ENCODE measurements at places on chromosomes 2 and 18.

- DNase-seq: no peak
Measured at GRCh38 chr2:229492034-229492433, 220.9 kb upstream of the PID1 start.

- DNase-seq: peak; percentile 28
Measured at GRCh38 chr2:239763433-239764097, 261.6 kb downstream of the NDUFA10 start.

DNA sequence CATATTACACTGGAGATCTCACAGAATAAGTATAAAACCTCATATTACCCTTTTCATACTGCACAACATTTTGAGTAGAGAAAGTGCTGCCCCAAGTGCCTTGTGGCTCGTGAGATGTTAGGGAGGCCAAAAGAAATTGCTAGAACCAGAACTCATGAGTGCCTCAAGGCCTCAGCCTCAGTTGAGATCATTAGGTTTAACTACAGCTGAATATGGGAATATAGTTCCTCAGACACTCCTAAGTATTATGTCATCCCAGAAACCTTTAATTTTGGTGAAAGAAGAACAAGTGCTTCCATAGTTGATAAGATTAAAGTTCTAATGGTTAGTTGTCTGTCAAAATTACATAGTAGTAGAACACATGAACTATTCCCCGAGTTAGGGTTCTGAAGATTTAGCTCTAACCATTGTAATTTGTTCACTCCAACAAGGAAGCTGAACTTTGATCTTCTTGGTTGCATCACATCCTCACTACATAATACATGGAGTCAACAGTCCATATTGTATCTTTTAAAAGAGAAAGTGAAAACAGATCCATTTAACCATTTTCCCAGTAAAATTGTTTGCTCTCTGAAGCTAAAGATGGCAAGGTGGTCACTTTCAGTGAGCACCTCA lies 9.6 kb upstream of the AQP4 start:
- DNase-seq: no peak

DNA sequence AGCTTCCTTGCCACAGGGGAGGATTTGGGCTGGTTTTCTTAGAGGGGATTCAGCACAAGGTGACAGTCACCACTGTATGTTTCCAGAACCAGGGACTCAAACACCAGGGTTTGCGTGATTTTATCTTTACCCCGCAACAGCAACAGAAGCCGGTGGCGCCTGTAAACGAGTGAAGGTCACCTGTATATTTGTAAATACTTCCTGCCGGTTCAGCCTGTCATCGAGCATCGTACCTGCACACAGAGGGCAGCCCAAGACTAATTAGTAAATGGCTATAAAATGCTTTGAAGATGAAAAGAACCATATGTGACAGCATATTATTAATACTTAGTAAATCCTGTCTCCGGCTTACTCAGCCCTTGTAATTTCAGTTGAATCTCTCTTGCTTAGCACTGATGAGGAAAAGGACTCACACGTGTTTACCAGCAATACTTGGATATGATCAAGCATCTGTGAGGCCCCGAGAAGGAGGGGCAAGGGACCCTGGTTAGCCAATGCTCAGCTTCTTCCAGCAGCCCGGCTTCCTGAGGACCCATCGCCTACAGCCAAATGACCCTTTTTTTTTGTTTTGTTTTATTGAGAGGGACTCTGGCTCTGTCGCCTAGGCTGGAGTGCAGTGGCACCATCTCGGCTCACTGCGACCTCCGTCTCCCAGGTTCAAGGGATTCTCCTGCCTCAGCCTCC lies 51.3 kb upstream of the FOSL2 start:
- DNase-seq: no peak

- peak; percentile 49 for DNase-seq
Measured at GRCh38 chr2:235025800-235026536, 74.2 kb downstream of the SH3BP4 start.

DNA sequence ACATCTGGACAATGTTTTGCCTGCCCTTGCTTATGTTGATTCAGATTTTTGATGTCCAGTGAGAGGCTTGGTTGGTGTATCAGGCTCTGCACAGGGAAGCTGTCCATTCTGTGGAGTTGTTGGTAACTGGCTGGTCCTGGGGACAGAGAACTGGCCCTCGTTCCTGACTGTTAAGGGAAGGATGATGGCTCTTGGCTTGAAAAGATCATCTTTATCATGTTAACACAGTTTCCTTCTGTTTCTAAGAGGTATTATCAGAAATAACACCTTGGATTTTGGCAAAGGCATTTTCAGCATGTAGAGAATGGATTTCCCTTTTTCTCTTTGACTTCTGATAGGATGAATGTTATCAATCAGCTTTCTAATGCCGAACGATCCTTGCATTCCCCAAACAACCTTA lies 19.3 kb downstream of the STK25 start:
- no peak for DNase-seq

DNA sequence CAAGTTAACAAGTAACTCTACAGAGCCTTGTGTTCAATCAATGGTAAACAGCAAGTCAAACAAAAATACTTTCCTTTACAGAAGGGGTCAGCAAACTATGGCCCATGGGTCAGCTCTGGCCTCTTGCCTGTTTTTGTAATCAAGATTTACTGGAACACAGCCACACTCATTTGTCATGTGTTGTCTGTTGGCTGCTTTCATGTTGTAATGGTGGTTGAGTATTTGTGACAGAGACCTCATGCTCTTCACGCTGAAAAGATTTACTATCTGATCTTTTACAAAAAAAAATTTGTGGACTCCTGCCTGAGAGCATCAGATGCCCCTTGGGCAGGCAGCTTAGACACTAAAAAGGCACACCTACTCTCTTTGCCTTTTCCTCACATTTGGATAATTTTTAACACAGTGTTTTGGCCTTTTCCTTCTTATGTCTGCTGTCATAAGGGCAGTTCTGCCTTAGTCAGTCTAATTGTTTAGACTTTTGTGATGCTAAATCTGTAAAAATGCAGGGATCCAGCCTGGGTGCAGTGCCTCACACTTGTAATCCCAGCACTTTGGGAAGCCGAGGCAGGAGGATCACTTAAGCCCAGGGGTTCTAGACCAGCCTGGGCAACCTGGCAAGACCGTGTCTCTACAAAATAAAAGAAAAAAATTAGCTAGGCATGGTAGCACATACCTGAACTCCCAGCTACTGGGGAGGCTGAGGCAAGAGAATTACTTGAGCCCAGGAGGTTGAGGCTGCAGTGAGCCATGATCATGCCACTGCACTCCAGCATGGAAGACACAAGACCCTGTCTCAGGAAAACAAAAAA lies 18.3 kb downstream of the IL1B start:
- DNase-seq: no peak

DNA sequence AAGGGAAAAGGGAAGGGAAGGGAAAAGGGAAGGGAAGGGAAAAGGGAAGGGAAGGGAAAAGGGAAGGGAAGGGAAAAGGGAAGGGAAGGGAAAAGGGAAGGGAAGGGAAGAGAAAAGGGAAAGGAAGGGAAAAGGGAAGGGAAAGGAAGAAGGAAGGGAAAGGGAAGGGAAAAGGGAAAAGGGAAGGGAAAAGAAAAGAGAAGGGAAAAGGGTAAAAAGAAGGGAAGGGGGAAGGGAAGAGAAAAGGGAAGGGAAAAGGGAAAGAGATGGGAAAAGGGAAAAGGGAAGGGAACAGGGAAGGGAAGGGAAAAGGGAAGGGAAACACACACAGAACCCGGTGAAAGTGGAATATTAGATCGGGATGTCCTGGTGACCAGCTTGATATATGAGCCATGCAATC lies 40.8 kb downstream of the EIPR1 start:
- DNase-seq: no peak

DNA sequence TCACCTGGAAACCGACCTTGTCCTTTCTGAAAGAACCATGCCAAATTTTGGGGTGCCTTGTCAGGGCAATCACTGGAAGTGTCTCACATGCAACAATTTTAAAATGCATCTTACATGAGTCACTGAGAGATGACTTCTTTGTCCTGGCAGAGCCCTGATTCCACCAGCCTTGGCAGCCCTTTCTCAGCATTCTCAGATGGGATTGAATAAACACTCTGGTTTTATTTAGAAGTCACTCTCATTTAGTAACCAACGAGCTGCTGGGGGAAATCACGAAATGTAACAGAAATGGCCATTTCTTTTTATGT lies 3.8 kb upstream of the ATP8B1 start:
- no peak for DNase-seq

DNA sequence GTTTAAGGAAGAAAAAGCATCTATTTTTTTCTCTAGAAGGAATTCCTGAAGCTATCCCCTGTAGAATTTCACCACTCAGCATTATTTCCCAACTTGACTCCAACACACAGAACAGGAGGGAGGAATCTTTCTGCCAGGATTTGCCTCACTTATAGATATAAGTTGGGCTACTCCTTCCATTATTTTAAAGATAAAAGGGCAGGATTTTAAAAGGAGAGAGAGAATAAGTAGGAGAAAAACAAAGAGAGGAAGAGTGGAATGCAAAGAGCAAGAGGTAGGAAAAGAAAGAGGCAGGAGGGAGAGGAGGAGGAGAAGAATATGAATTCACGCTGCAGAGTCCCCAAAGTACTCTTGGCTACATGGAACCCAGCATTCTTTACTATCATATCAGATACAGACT lies 182.5 kb downstream of the TCF4 start:
- DNase-seq: no peak

DNA sequence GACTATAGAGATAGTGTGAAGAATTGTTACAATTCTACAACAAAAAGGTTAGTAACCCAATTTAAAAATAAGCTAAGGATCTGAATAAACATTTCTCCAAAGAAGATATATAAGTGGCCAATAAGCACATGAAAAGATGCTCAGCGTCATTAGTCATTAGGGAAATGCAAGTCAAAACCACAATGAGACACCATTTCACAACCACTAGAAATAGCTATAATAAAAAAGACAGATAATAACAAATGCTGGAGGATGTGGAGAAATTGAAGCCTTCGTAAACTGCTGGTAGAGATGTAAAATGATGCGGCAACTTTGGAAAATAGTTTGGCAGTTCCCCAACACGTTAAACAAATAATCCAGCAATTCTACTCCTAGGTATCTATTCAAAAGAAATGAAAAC lies 366.5 kb upstream of the POU3F3 start:
- no peak for DNase-seq

DNA sequence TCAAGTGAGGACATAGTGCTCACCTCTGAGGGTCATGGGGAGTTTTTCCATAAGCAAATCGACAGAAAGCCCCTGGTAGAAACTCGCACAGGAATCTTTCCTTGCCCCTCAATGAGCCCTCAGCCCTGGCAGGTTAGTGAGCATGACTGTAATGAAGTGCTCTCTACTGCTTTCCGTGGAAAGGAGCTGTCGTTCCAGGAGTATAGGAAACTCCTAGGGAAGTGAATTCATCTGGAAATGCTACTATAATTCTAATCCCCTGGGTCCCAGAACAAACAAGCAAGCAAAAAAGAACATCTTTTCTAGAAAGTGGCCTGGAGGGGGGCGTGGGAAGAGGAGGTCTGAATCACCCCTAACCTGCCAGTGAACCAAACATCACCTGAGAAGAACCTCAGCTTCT lies 18.1 kb downstream of the BCL2L11 start:
- no peak for DNase-seq

DNA sequence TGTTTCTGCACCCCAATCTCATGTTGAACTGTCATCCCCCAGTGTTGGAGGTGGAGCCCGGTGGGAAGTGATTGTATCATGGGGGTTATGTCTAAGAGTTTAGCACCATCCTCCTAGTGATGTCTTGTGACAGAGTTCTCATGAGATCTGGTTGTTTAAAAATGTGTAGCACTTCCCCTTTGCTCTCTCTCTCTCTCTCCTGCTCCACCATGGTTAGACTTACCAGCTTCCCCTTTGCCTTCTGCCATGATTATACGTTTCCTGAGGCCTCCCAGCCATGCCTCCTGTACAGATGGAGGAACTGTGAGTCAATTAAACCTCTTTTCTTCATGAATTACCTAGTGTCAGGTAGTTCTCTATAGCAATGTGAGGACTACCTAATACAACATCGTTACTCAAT lies 396.9 kb upstream of the LRATD1 start:
- DNase-seq: no peak

- no peak for DNase-seq
Measured at GRCh38 chr2:37637985-37638384, 33.5 kb downstream of the CDC42EP3 start.

GRCh38 chr2:172223601-172224054 lies 120.9 kb upstream of the DLX2 start:
- no peak for DNase-seq

DNA sequence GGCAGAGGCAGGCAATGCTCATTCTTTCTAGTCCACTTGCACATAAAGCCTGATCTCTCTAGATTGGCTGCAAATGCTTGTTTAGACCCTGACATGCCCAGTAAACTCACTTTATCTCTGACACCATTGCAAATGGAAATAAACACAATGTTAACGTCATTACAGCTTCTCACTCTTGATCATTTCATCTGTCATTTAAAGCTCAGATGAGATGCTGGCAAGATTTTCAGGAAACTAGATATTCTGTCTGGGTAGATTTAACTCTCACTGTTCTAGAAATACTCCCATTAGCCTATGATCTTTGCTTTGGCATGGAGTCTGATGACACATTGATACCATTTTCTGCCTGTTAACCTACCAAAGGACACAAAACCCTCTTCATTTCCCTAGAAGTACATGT lies 320.7 kb upstream of the HNRNPA3 start:
- DNase-seq: no peak

DNA sequence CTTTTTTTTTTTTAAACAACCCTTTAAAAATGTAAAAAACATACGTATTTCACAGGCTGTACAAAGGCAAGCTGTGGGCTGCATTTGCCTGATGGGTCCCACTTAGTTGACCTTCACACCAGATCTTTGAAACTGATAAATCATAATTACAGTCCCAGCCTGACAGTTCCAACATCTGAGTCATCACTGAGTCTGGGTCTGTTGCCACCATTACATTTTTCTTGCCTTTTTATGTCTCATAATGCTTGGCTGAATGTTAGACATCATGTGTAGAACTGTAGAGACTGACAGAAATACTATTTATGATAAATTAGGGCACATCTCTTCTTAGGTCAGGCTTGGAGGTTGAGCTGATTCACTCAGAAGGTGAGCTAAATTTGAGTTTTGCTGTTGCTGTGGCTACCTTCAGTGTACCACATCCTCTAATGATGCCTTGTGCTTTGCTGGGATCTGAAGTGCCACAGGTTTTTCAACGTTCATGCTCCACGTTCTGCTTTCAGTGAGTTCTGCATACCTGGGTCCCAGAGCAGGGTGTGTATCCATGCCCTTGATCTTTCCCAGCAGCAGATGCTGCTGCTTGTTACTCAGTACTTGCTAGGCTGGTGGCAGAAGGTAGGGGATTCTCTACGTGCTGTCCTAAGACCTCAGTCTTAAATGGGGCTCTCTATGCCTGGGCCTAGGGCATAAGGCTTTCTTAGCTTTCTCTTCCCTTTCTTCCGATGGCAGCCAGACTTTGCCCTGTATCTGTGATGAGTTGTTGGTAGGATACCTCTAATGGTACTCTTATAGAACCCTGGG lies 160.6 kb upstream of the SMAD7 start:
- DNase-seq: no peak

DNA sequence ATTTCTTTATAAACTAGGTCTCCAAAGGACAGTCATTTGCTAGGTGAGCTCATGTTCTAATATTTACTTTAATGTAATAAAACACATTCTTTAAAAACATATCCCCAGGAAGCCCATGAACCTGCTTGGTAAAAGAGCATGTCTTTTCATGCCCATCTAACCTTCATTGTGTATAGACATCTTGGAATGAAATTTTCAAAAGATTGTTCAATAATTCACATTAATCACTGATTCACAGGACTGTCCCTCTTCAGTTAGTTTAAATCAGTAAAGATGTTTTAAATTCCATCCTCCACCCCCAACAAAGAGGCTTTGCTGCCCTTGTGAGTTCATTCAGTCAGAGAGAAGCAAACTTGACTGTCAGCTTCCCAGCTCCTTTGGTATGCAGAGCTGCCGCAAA lies 633.4 kb upstream of the CELF4 start:
- peak; percentile 15 for DNase-seq
